ENCODE measurements at places on chromosomes 5 and 9.
A peak's percentile ranks its signal among the peaks of the same experiment; 100 is the strongest.

DNA sequence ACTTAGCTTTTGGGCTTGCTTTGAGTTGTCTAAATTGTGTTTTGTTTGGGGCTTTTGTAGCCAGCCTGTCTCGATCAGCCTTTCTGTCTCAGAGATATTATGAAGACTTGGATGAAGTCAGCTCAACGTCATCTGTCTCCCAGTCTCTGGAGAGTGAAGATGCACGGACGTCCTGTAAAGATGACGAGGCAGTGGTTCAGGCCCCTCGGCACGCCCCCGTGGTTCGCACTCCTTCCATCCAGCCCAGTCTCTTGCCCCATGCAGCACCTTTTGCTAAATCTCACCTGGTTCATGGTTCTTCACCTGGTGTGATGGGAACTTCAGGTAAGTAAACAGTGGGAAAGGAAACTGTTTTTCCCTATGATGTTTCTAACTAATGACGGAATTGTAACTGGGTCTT is 48.6 kb downstream of the NUP214 start:
- DNase-seq: no peak

DNA sequence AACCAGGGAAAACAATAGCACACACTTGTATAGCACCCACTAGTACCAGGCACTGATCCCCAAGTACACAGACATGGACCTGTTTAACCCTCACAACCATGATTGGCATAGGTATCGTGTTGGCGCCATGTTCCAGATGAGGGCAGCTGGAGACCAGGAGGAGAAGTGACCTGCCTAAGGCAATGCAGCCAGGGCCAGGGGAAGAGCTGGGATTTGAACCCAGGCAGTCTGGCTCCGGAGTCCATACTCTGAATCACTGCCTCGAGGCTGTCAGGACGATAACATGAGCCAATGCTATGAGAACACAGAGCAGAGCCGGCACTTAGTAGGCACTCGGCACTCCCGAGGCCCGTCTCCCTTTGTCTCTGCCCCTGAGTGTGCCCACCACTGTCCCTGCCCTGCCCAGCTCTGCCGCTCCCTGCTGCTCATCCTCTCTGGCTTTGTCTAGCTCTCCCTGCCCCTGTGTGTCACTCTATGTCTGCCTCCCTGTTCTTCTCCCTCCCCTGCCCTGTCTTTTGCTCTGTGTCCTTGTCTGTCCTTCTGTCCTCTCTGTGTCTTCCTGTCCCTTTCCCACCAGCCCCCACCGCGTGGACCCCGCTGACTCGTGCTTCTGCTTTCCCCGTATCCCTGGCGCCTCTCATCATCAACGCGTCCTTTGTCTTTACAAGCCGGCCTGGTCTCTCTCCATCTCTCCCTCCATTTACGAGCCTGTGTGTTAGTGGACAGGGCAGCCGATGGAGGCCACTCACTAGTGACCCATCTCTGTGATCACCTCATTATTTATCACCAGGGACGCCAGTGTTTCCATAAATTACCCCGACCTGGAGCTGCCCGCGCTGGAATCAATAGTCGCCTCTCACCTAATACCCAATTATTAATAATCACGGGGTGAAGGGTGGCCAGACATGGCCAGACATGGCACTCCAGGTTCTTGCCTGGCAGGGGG is 99.4 kb upstream of the MVB12B start:
- DNase-seq: no peak

DNA sequence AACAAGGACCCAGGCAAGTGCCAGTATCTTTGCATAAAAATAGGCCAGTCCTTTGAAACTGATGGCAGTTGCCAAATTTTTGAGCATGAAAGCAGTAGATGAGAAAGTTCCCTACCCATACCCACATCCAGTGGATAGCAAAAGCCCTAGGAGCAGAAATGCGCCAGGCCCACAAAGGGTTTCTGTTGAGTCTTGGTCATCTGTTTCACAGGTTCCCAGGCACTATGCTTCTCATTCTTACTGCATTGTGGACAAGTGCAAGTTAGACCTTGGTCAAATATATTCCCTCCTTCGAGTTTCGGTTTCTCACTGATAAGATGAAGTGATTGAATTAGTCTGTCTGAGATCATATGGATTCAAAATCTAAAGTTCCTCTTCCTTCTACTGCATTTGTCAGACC is 152.3 kb downstream of the NR3C1 start:
- no peak for DNase-seq

DNA sequence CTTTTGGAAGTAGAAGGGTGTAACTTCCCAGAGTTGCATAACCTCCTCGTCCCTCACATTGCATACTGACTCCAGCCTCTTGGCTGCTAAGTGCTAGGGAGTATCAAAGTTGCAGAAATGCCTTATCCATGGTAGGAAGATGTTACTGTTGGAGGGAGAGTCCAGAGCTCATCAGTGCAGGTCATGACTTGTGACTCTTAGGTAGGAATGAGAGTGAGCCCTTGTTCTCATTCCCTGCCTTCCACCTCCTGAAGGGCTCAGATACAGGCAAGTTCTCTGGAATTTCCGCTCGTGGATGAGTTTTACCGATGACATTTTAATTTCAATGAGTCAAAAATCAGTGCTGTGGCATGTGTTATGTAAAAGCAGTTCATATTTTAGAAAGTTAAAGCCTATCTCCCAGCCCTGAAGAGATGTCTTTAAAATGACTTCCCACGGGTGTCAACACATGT is 17.0 kb downstream of the IRX1 start:
- no peak for DNase-seq

DNA sequence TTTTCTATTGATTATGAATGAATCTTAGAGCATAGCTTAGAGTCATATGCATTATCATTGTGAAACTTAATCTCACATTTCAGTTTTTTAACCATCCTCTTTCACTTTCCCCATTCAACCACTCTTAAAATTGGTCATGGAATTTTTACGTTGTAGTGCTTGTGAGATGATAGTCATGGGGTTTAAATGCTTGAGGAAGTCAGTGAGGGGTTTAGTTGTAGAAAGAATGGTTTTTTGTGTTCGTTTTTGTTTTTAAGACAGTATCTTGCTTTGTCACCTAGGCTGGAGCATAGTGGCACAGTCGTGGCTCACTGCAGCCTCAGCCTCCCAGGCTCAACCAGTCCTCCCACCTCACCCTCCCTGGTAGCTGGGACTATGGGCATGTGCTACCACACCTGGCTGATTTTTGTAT is 19.6 kb downstream of the UGCG start:
- DNase-seq: peak; percentile 36

DNA sequence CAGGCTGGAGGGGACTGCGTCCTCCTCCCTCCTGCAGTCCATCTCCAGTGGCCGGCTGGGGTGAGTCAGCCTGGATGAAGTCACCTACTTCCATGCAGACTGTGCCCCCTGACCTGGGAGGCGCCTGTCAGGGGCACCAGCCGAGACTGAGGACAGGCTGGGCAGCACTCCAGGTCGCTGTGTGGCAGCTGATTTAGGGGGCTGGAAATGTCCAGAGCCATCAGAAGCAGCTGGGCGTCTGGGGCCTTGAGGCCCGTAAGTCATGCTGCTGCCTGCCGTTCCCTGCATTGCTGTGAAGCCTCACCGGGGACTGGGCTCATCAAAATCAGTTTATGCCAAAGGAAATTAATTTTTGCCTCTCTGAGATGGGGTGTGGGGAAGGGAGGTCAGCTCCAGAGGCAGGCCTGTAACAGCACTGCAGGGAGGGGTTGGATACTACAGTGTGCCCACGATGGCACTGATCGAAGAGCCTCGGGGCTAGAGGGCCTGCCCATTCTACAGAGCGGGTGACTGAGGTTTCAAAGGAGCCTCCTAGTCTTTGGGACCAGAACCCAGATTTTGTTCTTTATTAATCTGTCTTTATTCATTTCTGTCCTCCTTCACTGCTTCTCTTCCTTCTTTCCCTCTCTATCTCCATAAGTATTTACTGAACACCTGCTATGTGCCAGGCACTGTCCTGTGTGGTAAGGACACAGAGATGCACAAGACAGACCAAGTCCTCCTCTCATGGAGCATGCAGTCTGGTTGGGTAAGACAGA is 70.4 kb upstream of the PSD2 start:
- DNase-seq: no peak

GRCh38 chr5:134547066-134547465 is 21.6 kb downstream of the JADE2 start:
- DNase-seq: no peak

DNA sequence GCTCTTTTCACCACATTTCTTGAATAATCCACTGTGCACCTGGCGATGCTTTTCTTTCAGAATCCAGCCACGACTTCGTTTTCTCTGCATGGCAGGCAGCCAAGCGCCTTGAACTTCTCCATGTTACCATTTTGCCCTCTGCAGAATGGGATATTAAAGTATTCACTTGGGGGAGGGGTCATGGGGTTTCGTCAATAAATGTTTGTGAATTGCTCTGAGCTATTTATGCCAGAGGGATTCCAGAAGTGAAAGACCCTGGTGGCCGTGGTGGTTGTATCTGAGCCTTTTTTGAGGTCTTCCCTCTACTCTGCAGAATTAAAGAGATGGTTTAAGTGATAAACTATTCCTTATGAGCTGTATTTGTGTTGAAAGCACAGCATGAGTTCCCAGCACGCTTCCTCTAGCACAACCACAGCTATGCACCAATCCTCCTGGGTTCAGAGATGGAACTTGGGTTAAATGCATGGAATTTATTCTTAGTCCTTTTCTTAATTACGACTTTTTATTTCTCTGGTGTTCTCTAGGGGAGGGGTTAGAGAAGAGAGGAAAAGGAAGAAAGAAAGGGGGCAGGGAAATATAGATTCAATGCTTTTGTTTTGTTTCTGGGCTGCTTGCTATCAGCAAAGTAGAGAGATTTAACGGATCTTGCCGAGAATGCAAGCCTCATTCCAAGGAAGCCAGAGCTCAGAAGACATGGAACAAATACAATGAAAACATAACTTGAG is 478.2 kb upstream of the TNC start:
- no peak for DNase-seq

DNA sequence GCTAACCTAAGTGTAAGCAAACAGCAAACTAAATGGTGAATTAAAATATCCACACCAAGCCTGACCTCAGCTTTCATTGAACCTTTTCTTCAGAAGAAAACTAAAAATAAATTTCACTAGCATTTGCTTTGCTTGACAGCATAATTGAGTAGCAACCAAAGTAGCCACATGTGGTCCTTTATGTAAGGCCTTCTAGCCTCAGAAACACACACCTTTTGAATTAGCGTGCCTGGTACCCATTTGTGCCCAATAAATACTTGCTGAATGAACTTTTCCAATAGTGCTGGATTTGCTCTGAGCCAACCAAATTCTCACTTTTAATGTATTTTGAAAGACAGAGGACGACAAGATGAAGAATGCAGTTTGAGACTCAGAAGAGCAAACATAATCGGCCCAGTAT is 2.1 kb upstream of the NIPBL start:
- no peak for DNase-seq

- peak; percentile 75 for DNase-seq
Observed at GRCh38 chr5:108260117-108260857, 121.6 kb downstream of the FBXL17 start.

- DNase-seq: peak; percentile 51
Observed at GRCh38 chr5:112174959-112175594, 244.0 kb downstream of the EPB41L4A start.

GRCh38 chr9:35271637-35272036 is 109.8 kb downstream of the UNC13B start:
- no peak for DNase-seq

GRCh38 chr9:107557236-107557990 is 67.8 kb upstream of the KLF4 start:
- DNase-seq: no peak

DNA sequence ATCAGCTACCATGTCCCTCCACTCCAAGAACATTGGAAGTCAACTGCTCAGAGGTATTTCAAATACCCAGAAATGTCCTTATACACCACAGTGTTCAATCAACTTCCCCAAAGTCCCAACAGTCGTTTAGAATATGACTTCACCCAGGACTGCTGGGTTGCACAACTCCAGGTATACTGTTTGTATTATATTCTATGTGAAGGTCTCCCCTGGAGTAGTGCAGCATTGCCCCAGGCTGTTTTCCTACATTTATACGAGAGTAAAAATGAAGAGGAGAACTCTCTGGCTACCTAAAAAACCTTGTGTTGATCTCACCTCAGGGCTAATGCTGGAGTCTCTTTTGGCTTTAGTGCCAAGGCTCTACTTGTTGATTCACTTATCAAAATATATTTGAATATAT is 183.6 kb upstream of the MAP3K1 start:
- no peak for DNase-seq
